ENCODE measurements at places on chromosomes 3 and 15.

GRCh38 chr3:138455801-138456716 is 21.6 kb downstream of the ESYT3 start:
- DNase-seq = no peak

DNA sequence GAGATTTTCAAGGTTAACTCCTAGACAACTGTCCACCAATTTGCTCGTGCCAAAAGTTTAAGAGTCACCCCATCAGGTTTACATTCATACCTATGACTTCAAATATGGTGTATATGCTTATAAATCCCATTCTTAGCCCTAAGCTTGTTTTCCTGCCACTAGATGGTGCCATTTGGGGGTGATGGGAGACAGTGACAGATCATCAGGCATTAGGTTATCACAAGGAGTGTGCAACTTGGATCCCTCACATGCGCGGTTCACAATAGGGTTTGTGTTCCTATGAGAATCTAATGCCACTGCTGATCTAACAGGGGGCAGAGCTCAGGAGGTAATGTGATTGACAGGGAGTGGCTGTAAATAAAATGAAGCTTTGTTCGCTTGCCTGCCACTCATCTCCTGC is 182.7 kb downstream of the CNTN6 start:
- DNase-seq = no peak

- no peak for DNase-seq
These were observed 91.9 kb downstream of the PCSK6 start for GRCh38 chr15:101397521-101398003.

GRCh38 chr3:49654176-49654825 is 19.9 kb upstream of the APEH start:
- no peak for DNase-seq

DNA sequence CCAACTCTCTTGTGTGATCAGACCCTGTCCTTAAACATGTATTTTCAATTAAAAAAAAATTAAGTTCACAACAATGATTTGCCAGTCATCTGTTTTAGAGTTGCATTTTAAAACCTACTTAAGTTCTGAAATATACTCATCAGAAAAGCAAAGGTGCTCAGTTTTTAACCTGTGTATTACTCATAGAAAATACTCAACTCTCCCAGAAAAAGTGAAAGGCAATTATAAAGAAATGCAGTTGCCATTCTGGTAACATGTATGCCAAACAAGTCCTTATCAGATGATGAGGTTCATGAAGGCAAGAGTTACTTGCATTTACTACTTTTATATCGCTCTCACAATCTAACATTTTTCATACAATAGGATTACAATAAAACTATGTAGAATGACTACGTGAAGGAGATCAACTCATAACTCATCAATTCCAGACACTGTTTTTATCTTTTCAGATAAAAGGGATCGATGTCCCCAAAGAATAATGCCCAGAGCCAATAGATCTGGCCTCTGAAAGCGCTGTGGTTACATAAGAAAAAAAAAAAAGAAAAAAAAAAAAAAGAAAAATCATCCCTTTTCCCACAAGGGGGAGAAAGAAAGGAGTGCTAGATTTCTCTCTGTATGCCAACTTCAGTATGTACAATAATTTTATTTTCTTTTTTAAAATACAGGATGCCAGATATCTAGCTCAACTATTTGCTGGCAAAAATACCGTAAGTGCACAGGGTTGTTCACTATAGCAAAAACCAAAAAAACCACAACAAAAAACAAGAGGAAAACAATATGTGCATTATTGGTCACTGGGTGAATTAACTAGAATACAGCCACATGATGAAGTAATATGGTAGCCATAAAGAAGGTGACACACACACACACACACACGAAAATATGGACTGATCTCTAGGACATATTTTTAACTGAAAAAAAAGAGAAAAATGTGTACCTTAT is 137.4 kb downstream of the NR1I2 start:
- peak; percentile 44 for DNase-seq

GRCh38 chr3:179710079-179710478 is 57.2 kb downstream of the USP13 start:
- DNase-seq = no peak

DNA sequence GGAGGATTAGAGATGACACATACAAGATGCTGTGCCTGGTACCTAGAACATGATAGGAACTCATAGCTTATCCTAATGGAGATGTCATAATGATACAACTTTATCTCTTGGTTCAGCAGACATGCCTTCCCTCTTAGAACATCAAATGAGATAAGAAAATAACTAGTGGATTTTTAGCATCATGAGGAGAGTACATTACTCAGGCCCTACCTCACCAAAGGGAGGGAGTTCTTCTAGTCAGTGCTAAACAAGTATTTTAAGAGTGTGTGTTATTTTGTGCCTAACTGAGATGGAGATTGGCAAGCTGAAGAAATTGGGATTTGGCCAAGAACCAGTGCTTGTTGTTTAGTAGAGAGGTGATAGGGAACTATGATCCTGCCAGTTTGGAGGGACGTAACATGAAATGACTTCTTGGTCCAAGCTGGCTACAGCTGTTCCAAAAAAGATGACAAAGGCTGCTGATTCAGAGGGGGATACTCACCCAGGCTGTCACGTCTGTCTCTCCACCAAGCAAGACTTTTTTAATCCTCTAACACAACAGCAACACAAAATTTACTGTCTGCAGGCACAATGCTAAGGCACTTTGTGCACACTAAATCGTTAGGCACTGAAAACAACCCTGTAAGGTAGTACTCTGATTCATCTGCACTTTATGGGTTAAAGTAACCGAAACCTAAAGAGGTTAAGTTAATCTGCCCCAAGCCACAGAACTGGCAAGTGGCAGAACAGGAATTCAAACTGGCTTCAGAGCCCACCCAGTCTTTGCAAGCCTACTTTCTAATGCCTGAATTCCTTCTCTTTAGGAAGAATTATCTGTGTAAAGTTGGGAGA is 126.5 kb downstream of the CMSS1 start:
- no peak for DNase-seq

- no peak for DNase-seq
These were observed 8.6 kb upstream of the SKIC8 start for GRCh38 chr15:78307976-78308375.

GRCh38 chr15:66907826-66908743 is 157.3 kb upstream of the SMAD3 start:
- no peak for DNase-seq

- DNase-seq = no peak
These were observed 31.3 kb upstream of the DCLK3 start for GRCh38 chr3:36795622-36796021.

GRCh38 chr15:22904736-22905135 is 66.3 kb downstream of the NIPA2 start:
- DNase-seq = no peak

DNA sequence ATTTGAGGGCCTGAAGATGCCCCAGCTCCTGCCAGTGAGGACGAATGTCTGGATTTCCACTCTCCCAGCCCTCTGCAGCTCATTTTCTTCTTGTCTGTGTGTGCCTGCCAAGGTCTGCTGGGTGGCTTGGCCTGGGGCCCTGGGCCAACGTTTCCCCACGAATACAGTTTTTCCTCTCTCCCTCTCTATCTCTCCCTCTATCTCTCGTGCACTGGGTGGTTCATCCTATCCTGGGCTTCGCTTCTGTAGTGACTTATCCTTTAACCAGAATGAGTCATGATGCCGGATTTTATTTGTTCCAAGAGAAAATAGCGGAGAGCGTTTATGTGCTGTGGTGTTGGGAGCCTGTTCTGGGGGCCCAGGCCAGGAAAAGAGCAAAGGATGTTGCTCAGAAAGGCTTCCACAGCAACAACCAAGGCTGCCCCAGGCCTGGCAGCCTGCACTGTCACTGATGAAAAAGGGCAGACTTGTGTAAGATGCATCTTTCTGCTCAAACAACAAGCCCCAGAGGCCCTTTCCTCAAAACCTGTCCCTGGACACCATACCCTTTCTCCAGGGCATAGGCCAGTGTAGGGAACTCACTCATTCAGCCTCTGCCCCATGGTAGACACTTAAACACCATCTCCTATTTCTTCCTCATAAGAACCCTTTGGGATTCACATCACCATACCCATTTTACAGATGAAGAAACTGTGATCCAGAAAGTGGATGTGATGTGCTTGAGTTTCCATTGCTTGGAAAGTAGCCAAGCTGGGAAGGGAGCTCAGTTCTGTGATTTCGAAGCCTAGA is 47.3 kb downstream of the ITGA11 start:
- DNase-seq = peak; percentile 98
